ENCODE measurements at places on chromosomes 7 and 10.

GRCh38 chr7:78377532-78377931 lies 579.0 kb downstream of the PHTF2 start:
- DNase-seq = no peak

- DNase-seq = no peak
These were observed 121.0 kb downstream of the EPC1 start for GRCh38 chr10:32225976-32226375.

GRCh38 chr10:43065234-43065633 lies 11.6 kb upstream of the RET start:
- no peak for DNase-seq

- DNase-seq = no peak
These were observed 83.1 kb upstream of the STEAP1B start for GRCh38 chr7:22582863-22583622.

GRCh38 chr10:43079856-43080255 lies 3.0 kb downstream of the RET start:
- DNase-seq = no peak

DNA sequence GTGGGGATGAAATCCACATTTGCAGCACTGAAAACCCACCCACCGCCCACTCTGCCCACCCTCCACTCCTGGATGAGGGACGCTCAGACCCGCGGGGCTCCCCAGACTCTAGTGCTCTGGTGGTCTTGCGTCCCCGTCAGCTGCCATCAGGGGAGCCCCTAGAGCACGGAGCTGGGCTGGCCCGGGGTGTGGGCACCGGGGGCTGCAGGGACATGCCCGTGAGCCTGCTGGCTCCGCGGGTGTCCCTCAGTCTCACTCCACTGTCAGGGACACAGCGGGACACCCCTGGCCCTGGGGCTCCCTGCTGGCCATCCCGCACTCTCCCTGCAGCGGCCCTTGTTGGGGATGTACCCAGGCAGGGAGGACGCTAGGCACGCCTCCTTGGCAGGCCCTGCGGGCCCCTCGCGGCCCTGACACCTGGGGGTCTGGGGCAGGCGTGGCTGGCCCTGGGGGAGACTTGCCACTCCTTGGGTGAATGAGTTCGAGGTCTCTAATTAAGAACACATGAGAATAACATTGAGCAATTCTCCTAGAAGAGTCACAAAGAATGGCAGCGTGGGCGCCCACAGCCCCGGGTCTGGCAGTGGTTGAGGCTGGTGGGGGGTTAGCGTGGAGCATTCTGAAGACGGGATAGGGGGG lies 64.2 kb downstream of the CFAP46 start:
- no peak for DNase-seq

GRCh38 chr7:132575419-132575981 lies 770 bp downstream of the PLXNA4 start:
- DNase-seq = no peak

DNA sequence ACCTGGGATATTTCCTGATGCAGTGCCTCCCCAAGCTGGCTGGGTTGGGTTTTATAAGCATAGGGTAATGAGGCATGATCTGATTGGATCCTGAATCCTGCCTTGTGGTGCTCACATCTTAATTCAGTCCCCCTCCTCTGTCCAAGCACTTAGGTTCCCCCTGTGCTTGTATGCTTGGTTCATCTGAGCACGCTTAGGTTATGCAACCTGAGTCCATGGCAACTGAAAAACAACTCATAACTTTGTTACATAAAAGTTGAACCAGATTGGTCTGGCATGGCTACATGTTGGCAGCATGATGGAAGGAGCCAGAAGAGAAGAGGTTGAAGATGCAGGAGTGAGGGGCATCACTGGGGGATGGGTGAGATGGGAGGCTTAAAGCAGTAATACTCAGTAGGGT lies 57.3 kb upstream of the OSBPL3 start:
- DNase-seq = no peak

GRCh38 chr10:103713676-103714075 lies 141.7 kb downstream of the SH3PXD2A start:
- no peak for DNase-seq

DNA sequence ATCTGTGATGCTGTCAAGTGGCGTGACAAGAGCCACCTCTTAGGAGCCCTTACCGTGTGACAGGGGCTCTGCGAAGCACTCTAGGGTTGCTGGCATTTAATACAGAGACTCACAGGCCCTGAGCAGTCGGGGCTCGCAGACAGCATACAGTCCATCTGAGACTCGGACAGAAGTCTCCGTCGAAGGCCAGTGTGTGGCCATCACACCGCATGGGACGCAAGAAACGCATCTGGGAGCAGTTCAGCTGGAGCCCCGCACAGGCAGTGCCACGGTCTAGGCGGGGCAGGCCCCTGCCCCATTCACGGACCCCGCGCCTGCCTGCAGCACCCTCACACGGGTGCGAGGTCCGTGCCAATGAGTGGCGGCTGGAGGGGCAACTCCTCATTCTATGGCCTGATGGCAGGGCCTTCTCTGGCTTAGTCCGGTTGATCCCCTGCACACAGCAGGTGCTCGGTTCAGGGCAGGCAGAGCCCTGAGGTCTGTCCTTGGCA lies 33.6 kb downstream of the IQCE start:
- no peak for DNase-seq

DNA sequence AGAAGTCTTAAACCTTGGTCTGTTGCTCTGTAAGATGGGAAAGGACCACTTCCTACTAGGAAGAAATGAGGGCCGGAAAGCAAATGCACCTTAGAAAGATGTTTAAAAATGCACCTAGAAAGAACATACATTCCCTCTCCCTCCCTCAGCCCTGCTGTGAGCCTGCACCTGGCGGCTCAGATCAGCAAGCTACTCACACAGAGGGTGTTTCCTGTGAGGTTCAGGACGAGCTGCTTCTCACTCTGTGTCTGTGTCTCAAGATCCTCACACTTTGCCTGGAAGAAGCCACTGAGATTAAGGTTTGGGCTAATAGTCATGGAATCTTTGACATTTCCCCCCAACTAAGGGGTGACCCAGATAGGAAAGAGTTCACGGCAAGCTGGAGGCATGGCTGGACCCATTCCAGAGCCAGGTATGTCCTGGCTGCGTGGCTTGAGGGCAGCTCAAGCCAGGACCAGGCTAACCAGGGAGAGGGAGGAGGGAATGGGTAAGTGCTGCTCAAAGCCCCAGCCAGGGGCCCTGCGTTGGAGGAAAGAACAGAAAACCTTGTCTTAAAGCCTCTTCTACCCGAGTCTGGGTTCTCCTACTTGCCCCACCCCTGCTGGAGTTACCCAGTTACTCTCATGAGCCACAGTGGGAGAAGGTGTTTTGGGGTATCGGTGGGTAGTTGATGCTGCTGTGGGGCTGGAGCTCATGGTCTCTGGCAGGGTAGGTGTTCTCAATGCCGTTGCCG lies 47.5 kb downstream of the PODXL start:
- DNase-seq = no peak

- no peak for DNase-seq
These were observed 9.5 kb downstream of the ACTR1A start for GRCh38 chr10:102492983-102493382.

- DNase-seq = no peak
These were observed 30.7 kb upstream of the TTYH3 start for GRCh38 chr7:2601065-2601464.

DNA sequence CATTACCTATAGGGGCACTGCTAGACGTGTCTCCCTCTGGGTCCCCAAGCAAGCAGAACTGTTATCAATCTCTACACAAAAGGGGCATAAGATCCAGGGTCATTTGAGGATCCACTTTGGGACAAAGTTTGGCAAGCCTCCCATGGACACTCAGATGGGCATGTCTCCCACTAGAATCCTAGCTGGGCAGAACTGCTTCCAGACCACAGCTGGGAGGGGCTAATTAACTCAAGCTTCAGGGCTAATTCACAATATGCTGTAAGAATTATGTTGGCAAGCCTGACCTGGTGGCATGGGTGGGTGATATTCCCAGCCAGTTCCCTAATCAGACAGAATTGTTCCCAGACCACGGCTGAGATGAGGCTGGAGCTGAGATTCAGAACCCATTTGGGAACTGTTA lies 738.4 kb upstream of the FZD8 start:
- DNase-seq = no peak

DNA sequence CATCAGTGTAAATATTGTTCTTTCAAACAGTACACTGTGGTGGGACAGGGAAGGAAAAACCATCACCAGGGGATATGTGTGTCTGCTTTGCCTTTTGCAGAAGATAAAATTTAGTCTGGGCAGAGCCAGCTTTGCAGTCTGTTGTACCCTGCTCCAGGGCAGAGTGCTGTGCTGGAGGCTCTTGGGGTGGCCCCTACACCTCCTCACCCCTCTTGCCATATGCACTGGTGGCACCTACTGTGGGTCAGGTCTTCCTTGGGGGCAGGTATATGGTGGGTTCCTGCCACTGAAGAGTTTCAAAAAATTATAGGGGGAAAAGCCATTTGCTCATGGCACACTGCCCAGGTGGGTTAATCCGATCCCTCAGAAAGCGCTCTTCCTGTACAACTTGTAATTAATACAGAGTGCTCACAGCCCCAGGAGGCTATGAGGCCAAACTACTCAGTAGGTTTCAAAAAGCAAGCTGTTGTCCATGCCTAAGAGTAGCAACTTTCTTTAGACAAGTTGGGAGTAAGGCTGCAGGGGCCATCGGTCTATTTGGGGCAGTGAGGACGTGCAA lies 112.7 kb upstream of the BMPER start:
- no peak for DNase-seq

- DNase-seq = no peak
These were observed 65.6 kb downstream of the SH3PXD2A start for GRCh38 chr10:103789771-103790201.

DNA sequence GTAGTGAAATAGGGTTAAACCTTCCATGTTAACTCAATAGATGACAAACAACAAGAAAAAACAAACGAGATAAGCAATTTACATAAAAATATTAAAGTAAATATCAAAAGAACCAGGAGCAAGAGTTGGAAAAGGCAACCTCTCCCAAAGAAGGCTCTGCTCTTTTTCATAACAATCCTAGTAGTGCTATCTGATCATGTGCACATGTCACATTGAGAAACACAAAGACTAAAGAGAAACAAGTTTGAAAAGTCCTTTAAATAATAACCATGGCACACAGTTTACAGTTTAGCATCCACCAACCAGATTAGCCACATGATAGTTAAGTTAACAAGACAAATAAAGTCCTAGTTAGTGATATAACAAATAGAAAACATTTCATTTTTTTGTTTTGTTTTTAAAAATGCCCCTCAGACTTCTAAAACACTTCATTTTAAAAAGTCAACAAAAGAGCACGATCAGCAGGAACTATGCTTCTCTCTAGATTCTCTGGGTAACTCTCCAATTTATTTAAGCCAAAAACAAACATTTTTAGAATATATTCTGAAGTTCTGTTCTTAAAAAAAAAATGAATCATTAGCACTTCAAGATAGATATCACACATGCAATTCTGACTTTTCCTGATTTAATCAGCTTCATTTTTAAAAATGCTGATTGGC lies 110.4 kb downstream of the PARD3 start:
- DNase-seq = no peak

GRCh38 chr10:100008708-100009282 lies 952 bp downstream of the DNMBP start:
- no peak for DNase-seq

GRCh38 chr10:47442351-47442750 lies 41.6 kb downstream of the ANXA8 start:
- no peak for DNase-seq

- DNase-seq = no peak
These were observed 243.8 kb downstream of the MTERF1 start for GRCh38 chr7:91636728-91637127.

GRCh38 chr10:79242620-79243152 lies 104.6 kb upstream of the PPIF start:
- no peak for DNase-seq

DNA sequence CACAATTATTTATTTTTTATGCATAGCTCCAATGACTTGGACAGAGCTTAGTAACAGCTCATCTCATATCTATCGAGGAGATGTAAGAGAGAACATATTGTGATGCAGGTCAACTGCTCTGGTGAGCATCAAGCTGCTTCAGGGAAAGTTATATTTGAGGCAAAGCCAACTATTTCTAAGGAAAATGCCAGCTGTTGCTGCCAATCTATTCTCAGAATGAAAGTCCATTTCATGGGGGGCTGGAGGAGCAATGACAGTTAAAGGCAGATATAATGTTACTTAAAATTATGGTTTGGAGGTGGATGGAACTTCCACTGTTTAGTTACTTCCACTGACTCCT lies 424.8 kb downstream of the KIF20B start:
- no peak for DNase-seq

GRCh38 chr10:612696-613095 lies 76.8 kb downstream of the DIP2C start:
- no peak for DNase-seq
